ENCODE measurements at places on chromosomes 13 and 19.

DNA sequence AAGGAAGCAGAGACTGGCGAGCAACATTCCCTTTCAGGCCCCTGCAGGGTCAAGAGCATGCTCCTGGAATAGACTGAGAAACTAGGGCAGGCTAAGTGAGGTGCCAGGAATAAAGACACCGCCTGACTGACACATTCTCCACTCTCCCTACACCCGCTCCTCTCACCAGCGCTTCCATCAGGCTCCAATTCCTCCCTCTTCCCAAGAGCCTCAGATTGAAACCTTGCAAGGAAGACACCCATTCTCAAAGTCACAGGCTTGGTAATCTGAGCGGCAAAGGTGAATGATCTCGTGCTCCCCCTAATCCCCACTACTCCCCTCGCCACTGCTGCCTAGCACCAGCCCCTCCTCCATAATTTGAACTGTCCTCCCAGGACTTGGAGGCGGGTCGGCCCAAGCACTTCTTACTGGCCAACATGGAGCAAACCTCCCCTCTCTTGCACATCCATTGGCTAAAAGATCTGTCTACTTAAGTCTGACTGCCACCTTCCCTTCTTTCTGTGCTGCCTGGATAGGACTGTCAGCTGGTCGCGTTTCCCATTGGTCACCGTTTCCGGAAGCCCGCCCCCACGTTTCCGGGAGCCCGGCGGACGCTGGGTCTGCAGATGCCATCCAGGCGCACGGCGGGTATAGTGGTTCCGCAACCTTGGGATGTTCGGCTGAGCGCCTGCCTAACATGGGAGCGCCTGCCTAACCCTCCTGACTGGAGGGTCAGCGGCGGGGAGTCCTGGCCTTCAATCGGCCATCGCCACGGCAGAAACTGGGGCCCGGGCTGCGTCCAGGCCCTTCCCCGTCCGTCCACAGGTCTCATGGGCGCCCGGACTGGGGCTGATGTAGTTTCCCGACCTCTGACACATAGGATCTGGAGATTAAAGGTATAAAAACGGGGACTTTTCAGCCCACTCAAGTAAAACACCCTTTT, 33.6 kb downstream of the ZNF383 start:
- DNase-seq: peak; percentile 10

GRCh38 chr19:5141850-5142724, 173.2 kb downstream of the KDM4B start:
- DNase-seq: no peak

DNA sequence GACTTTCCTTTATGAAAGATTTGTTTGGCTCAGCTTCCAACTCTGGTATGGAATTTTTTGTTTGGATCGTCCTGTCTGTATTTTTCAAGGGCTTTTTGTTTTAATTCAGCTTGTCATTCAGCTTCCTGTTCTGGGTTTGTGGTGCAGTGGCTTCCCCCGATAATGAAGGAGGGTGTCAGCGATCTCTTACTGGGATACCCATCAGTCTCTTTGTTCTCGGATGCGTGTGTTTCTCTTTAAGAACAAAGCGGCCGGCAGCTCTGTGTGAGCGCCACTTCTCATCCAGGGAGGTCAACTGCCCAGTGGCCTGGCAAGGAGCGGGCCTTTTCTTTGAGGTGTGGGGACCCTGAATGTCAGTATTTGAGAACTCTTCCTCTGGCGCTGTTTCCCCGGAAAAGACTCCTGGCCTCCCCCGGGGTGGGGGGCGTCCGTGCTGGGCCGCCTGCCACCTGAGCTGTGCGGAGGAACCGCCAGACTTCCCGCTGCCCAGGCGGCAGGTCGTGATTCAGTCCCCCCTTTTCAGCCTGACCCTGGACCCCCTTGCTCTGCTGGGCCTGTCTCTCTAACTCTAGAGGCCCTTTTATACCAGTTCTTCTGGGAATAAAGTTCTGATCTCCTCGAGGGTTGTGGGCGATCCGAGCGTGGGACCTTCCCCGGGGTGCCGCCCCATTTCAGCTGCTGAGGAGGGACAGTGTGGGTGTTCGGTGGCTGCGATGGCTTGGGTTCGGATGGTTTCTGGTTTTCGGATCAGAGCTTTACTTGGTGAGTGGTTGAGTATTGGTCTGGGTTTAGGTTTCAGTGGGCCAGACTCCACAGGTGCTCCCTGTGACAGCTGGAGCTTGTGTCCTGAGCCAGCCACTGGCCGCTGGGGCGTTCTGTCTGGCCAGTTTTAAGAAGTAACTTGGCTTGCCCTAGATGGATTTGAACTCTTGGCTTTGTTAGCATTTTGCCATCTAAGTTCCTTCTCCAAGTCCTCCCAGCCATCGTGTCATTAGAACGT, 3.4 kb downstream of the SF3A2 start:
- no peak for DNase-seq

- no peak for DNase-seq
These were observed 114.8 kb downstream of the LRCH1 start for GRCh38 chr13:46667687-46668281.

- DNase-seq: no peak
These were observed 697.5 kb downstream of the SLITRK1 start for GRCh38 chr13:83184819-83185218.

GRCh38 chr19:6218491-6219146, 61.2 kb downstream of the MLLT1 start:
- peak; percentile 29 for DNase-seq

GRCh38 chr13:106471957-106472543, 63.4 kb downstream of the EFNB2 start:
- no peak for DNase-seq

DNA sequence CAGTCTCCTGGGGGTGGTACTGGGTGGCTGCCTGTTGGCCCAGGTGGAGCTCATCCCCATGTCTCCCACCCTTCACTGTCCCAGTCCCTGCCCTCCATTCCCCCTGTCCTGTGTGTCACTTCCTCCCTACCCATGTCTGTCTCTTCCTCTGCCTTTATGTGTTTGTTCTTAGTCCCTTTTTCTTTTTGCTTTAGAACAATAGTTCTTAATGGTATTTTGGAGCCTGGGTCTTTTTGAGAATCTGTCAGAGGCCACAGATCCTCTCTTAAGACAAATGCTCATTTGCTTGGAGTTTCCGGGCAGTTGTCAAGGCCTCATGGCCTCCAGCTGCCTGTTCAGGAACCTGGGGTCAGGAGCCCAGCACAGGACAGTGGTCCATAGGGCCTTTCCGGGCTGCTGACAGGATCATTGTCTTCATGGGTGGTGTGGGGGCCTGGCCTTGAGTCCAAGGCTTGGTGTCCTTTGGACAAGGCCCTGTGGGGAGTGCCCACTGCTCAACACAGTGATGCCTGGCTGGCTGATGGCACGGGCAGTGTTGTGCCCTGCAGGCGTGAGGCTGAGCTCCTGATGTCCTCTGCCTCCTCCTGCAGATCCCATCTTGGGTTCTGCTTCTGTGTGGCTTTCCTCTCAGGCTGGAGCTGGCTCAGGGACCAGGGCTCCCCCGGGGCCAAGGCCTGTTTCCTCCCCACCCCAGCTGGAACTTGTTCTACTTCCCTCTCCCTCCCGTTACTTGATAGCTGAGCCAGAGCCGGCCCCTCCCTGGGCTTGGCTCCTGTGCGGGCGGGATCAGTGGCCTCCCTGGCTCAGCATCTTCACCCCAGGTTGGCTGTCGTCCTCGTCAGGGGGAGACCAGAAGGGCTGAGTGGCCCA, 3.5 kb downstream of the EGLN2 start:
- DNase-seq: no peak

DNA sequence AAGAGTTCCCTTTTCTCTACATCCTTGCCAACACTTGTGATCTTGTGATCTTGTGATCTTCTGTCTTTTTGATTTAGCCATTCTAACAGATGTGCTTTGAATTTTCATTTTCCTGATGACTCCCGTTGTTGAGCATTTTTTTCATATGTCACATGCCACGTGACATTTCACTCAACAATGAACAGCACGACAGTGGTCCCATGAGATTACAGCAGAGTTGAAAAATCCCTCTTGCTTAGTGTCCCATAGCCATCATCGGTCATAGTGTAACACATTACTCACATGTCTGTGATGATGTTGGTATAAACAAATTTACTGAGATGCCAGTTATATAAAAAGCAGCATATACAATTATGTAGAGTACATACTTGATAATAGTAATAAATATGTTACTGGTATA, 256.1 kb upstream of the OBI1 start:
- no peak for DNase-seq

GRCh38 chr19:42353341-42354015, 28.0 kb downstream of the MEGF8 start:
- no peak for DNase-seq

DNA sequence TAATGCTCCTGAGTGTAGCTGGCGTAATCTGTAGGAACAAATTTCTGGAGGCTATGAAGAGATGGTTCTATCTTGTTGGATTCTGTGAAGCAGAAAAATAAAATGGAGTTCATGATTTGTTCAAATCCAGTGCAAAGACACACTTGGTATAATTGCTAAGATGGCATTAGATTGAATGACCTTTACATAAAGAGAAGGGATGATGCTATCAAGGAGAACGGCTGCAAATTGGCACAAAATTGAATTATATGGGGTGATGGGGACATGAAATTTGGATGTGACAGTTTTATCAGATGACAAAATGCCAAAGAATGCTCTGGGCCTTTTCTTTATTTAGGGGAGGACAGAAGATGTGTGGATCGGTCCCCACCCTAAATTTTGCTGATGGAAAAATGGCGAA, 4.0 kb downstream of the METTL21C start:
- no peak for DNase-seq

DNA sequence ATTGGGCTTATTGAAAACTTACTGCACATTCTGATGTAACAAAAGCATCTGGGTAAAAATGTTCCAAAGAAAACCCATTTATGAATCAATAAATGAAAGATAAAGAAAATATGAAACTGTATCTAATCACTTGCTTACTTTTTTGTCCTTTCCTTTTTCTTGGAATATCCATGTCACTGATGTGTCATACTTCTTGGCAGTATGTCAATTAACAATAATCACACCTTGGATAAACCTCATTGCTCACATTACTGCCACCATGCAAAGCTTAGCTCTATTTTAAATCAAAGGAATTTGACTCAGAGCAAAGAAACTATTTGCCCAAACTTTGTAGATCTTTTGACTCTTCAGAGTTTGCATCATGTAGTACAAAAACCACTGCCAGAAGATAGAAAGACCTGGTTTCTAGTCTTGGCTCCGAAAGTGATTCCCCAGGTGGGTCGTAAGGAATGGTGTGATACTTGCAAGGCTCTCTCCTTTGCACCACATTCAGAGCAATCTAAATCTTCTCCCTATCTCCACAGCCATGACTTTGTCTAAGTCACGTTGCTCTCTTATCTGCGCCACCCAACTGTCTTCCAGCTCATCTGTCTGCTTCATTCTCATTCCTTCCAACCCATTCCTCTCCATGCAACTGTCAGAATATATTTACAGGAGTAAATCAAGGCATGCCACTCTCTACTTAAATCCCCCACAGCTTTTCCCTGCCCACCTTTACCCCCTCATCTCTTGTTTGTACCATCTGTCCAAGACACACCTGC, 311.9 kb downstream of the COG6 start:
- no peak for DNase-seq

DNA sequence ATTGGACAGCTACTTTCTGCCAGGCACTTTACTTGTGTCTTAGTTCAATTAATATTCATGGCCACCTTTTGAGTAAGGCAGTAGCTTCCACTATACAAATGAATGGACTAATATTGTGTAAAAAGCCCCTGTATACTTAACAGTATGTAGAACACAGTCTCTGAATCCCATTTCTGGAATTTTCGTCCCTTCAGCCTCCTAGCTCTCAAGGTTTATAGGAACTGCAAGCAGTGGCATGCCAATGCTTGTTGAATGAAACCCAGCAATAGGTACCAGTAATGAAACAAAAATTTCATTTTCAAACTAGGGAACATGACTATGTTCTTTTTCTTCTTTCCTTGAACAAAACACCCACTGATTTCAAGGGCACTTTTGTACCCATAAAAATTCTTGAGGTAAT, 361.6 kb downstream of the TDRD3 start:
- no peak for DNase-seq

GRCh38 chr19:32012886-32013631, 332.4 kb upstream of the ZNF507 start:
- DNase-seq: no peak

GRCh38 chr13:113367771-113368170, 3.8 kb upstream of the GRTP1 start:
- DNase-seq: no peak

DNA sequence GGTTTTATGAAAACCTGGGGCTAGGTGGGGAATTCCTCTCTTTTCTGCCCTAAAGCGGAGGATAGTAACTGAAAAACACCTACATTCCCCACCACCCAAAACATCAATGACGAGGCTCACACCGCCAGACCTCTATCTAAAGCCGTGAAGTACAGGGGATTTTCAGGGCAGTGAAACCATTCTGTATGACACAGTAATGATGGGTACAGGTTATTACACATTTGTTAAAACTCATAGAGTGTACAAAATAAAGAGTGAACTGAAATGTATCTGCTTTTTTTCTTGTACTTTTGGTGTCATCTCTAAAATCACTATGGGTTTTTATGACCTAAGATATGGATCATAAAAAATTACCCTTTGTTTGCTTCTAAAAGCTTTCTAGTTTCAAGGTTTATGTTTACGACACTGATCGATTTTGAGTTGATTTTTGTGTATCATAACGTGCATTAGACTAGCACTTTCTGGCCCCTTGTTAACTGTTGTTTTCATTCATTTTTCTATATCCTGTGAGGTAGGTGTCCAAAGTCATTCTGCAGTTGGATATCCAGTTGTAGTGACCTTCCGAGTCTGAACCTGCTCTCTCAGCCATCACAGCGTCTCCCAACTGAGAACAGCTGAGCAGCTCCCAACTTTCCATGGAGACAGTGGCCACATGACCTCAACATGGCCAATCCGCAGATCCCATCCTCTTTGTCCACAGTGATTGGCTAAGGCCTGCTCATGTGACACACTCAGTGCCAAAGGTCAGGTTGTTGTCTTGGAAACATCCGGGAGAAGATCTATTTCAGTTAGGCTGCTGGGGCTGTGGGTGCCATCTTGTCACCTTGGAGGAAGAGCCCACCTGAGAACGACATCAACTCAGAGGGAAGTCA, 10.3 kb downstream of the MBD3L2B start:
- DNase-seq: no peak

GRCh38 chr13:88339271-88339741, 668.1 kb downstream of the SLITRK5 start:
- DNase-seq: no peak

DNA sequence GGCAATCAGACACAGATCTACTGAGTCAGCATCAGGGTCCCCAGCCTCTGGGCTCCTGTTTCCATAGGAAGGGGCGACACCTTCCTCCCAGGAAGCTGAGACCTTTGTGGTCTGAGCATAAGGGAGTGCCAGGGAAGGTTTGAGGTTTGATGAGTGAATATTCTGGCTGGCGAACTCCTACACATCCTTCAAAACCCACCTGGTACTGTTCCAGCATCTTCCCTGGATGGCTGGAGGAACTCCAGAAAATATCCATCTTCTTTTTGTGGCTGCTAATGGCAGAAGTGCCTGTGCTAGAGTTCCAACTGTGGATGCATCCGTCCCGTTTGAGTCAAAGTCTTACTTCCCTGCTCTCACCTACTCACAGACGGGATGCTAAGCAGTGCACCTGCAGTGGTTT, 9.2 kb downstream of the INSL3 start:
- no peak for DNase-seq

DNA sequence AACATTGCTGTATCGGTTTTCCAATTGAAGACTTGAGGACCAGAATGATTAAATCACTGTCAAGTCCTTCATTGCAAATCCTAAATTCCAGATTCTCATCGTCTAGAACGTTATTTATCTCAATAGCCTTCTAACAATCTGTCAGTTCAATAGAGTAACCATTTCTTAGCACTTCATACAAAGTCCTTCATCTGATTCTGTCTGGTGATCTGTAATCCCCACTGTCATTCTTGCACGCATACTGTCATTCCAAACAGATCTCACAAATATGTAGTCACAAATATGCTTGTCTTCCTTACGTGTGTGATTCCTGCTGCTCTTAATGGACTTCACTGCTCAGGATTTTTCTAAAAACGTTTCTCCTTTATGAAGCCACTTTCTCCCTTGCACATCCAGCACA, 1197.5 kb downstream of the EFNB2 start:
- DNase-seq: no peak
